ENCODE measurements at places on chromosomes 3 and 15. TPM values are rescaled to one million over a fixed set of nuclear protein-coding genes. Genes with fewer than 3 reads are reported as not detected.

DNA sequence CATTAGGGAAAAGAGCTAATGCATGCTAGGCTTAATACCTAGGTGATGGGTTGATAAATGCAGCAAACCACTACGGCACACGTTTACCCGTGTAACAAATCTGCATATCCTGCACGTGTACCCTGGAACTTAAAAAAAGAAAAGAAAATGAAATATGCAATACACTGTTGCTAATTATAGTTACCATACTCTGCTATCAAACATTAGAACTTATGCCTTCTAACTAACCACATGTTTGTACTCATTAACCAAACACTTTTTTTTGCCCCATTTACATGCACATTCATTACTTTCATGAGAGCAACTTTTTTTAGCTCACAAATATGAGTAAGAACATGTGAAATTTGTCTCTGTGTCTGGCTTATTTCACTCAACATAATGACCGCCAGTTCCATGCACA, 253.1 kb downstream of the CGGBP1 start:
- H3K27me3 ChIP-seq = no peaks in the 10 kb centered on the region
- no peak overlapping the region for H3K27ac ChIP-seq
- H3K36me3 ChIP-seq = no peaks in the 10 kb centered on the region
- DNase-seq = no peak

GRCh38 chr3:57091521-57092273, 31.2 kb downstream of the SPATA12 start:
- H3K27me3 ChIP-seq = no peaks in the 10 kb centered on the region
- H3K4me1 ChIP-seq = no peaks in the 10 kb centered on the region
- H3K4me3 ChIP-seq = no peak overlapping the region
- no peaks in the 10 kb centered on the region for H3K36me3 ChIP-seq
- no peak overlapping the region for H3K27ac ChIP-seq

GRCh38 chr15:62932436-62932835, 110.1 kb upstream of the TPM1 start:
- no peaks in the 10 kb centered on the region for H3K4me1 ChIP-seq
- DNase-seq = no peak
- no peaks in the 10 kb centered on the region for H3K27me3 ChIP-seq
- H3K4me3 ChIP-seq = no peak overlapping the region

DNA sequence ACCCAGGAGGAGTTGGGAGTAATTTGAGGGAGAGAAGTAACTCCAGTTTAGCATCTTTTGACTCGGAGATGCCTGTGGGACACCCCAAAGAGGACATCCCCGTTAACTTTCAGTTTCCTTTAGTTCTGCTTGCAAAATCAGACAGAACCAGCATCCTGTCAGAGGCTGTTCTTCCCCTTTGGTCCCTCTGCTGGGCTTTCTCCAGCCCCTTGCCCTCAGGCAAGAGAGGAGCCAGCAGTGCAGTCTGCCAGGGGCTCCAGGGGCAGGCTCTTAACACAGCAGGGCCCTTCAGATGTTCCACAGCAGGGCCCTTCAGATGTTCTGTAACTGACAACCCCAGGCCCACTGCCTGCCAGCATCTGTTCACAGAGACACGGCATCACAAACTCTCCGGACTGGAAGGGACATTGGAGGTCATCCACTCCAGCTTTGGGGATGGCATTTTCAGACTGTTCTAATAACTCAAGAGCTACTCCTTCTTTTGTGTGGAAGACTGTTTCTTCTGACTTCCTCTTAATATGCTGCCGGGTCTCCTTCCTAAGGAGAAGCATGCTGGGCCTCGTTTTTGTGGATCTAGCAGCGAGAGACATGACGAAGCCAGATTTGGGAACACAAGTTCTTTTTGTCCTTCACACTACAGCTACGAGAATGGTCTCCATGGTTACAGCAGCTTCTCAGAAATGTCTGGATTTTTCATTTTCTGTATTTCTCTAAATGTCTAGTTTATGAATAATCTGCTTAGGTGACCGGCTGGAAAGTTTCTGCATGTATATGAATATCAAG, 51.9 kb downstream of the KY start:
- DNase-seq = no peak
- no peak overlapping the region for H3K27ac ChIP-seq
- H3K36me3 ChIP-seq = no peaks in the 10 kb centered on the region
- H3K4me3 ChIP-seq = no peak overlapping the region

DNA sequence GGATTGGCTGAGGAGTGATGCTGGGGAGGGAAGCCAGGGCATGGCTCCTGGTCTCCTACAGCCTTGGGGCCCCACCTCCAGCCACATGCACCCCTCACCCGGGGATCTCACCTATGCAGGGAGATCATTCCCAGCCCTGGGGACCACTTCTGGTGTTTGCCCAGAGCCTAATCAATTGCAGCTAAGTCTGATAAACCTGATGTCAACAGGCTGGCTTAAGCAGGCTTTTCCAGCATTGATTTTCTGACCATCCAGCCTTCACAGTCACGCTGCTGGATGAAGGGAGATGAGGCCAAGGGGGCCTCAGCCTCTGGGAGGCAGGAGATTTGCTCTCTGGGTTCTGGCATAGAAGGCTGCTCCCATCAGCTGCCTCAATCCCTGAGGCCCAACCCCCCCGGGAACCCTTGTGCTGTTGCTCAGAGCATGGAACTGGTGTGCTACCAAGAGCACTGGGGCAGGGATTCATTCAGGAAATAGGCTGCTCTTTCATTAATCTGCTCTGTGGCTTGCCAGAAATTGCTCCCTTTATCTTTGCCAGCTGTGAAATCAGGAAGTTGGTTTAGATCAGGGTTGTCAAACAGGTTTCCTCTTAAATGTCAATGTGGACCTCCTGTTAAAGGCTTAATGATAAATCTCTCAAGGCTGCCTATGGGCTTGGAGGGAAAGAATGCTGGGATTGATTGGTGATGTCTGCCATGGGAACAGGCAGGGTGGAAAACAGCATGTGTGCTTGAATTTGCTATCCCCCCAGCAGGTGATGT, 19.0 kb downstream of the FAM3D start:
- H3K36me3 ChIP-seq = no peaks in the 10 kb centered on the region
- peak; percentile 53 for DNase-seq
- H3K27me3 ChIP-seq = no peaks in the 10 kb centered on the region
- no peak overlapping the region for H3K4me3 ChIP-seq
- no peak overlapping the region for H3K27ac ChIP-seq

DNA sequence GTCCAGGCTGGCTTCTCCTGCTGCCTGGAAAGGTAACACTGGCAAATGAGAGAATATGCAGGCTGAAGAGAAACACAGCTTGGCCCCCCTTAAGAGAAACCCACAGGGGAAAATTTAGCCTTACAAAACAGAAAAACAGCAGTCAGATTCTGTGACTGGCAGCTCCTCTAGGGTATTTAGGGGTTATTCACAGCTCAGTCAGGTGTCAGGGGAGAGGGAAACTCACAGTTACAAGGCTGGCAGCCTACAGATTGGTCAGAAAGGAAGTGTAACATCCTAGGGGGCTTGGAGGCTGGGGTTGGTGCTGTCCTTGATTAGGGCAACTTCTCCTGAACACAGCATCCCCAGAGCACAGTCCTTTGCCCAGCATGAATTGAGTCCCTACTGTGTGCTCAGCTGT, 81.4 kb downstream of the SEMA5B start:
- no peak overlapping the region for H3K4me3 ChIP-seq
- H3K27ac ChIP-seq = no peak overlapping the region
- H3K27me3 ChIP-seq = no peaks in the 10 kb centered on the region
- DNase-seq = no peak

Gene KIF15
- total RNA-seq = 0.55 TPM

Gene CAND2
- total RNA-seq = 86.3 TPM
